ENCODE measurements at places on chromosomes 16 and 17.

DNA sequence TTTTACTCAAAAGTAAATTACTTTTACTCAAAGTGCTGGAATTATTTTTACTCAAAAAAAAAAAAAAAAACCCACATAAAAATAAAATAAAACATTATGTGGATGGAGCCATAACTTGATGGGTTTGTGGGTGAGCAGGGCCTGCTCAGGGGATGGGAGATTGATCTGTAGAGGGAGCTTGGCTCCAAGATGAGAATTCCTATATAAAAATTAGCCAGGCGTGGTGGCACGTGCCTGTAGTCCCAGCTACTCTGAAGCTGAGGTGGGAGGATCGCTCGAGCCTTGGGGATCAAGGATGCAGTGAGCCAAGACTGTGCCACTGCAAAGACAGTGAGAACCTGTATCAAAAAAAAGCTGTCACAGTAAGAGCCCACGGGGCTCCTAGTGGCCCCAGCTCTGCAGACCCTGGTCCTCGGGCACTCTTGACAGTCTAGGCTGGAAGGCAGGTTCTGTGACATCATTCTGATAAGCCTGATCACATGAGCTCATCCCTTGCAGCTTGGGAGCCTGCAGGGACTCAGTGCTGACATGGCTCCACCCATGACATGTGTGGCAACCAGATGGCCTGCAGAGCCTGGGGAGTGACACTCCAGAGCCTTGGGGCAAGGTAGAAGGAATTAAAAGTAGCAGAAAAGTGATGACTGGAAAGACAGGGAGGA is 42.5 kb downstream of the ST3GAL2 start:
- DNase-seq = no peak

DNA sequence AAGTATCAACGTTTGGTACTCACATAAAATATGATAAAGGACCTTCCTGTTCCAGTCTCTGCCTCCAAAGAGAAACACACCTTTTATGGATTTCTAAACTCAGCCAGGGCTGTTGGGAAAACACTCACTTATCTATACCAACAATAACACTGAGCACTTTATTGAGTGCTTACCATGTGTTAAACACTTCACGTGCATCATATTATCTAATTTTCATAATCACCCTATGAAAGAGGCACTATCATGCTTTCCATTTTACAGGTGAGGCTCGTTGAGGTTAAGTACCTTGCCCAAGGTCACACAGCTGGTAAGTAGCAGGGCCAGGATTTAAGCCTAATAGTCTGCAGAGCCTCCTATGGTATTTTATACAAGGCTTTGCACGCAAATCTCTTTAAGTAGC is 251.5 kb upstream of the SOX9 start:
- no peak for DNase-seq

- DNase-seq = no peak
These were observed 331.5 kb downstream of the CBLN1 start for GRCh38 chr16:48950184-48950583.

DNA sequence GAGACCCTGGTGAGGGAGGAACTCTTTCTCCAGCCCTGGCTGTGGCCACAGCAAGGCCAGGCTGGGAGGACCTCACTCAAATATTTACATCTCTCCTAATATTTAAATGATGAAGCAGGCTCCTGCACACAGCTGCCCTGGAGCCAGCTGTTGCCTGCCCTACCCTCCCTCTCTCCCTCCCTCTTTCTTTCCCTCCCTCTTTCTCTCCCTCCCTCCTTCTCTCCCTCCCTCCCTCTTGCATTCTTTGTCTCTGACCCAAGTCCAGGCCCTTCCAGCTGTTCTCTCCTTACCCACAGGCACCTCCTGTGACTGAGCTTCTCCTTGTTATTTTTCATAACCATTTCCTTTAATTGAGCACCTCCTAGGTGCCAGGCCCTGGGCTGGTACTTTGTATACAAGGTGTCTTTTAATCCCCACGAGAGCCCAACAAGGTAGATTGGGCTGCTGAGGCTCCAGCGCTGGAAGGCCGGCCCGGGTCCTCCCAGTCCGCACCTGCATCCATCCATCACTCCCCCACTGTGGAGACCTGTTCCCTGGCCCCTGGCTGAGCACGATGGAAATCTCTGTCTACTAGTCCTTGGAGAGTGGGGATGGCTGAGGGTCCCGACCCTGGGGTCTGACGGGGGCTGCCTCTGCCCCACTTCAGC is 242.3 kb downstream of the SEC14L1 start:
- no peak for DNase-seq

- no peak for DNase-seq
These were observed 55.4 kb downstream of the CDK5R1 start for GRCh38 chr17:32542186-32542585.

GRCh38 chr17:3167574-3167973 is 29.7 kb upstream of the OR1A2 start:
- no peak for DNase-seq

DNA sequence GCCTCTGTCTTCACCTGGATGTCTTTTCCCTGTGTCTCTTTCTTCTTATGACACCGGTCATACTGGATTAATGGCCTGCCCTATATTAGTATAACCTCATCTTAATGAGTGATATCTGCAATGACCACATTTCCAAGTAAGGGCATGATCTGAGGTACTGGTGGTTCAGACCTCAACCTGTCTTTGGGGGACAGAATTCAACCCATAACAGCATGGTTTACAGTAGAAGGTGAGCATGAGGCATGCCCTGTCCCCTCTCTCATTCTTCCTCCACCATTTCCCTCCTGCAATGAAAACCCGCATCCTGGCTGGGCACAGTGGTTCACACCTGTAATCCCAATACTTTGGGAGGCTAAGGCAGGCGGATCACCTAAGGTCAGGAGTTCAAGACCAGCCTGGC is 2.8 kb upstream of the RAB37 start:
- DNase-seq = no peak

DNA sequence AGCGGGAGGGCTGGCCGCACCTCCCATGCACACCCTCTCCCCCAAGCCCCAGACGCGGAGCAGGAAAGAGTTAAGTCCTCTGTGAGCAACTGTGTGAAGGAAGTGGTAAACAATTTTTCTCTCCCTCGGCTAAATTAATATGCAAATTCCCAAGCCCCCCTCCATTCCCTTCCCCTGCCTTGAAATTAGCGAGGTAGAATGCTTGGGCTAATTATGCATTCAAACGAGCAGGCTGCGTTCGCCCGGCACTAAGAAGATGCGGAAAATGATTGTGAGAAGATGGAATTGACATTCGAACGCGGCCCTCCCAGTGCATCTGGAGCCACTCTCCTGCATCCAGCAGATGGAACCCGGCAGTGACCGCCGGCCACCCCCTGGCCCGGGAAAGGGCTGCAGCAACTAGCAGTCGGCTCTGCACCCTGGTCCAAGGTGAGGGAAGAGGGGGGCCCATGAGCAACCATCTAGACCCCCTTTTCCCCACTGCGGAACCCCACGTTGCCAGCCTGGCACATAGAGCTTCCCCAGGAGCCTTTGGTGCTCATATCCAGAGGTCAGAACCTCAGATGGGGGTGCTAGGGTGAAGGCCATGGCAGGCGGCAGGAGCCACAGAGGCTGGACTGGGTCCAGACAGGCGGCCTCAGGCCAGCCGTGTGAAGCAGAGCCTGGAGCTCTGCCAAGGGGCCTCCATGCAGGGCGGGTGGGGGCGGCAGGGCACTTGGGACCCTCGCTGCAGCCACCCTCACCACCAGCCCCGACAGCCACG is 49.1 kb upstream of the ACSF3 start:
- no peak for DNase-seq

DNA sequence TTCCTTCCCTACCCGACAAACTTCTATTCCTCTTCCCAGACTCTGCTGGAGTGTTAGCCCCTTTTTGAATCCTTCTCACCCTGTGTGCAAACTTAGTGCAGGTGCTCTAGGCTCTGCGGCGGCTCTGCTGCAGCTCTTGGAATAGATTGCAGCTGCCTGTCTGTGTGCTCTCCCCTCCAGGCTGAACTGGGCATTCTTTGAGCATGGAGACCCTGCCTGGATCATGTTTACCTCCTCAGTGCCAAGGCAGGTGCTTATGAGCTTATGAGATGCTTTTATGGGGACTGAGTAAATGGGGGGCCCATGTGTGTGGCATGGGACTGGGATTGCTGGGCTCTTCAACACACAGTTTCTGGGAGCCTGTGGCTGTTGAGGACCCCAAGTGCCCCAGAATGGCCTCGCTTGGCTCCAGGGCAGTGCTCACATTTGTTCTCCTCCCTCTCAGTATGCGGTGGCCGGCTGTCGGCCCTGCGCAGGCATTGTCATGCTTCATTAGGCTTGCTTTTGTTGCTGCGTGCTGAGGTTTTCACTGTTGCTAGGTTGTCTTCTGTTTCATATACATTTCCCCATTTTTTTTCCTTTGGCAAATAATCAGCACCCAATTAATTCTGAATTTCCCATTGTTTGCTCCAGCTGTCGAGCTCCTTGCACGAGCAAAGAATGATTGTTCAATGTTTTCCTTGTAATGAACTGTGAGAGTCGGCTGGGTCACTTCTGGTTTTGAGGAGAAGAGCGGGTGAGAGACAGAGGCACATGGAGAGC is 185.5 kb upstream of the NLRP1 start:
- no peak for DNase-seq
